ENCODE measurements at places on chromosomes 7 and 10.
A peak's percentile ranks its signal among the peaks of the same experiment; 100 is the strongest.

DNA sequence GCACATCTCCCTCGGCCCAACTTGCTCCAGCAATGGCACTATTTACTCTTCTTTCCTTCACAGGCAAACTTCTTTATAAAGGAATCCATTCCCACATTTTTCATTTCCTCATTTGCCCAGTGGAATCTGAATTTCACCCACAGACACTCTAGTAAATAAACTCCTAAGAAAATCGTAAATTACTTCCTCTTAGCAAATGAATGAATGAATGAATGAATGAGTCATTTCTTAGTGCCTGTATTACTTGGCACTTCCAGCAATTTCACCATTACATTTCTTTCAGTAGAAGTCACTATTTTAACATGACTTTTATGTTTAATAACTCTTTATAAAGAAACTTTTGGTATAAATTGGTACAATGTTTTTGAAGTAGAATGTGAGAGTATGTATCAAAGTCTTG, 55.7 kb downstream of the DDC start:
- DNase-seq: no peak

GRCh38 chr10:7445474-7446185, 34.8 kb upstream of the SFMBT2 start:
- no peak for DNase-seq

- no peak for DNase-seq
Measured at GRCh38 chr10:28367929-28368484, 65.1 kb upstream of the MPP7 start.

DNA sequence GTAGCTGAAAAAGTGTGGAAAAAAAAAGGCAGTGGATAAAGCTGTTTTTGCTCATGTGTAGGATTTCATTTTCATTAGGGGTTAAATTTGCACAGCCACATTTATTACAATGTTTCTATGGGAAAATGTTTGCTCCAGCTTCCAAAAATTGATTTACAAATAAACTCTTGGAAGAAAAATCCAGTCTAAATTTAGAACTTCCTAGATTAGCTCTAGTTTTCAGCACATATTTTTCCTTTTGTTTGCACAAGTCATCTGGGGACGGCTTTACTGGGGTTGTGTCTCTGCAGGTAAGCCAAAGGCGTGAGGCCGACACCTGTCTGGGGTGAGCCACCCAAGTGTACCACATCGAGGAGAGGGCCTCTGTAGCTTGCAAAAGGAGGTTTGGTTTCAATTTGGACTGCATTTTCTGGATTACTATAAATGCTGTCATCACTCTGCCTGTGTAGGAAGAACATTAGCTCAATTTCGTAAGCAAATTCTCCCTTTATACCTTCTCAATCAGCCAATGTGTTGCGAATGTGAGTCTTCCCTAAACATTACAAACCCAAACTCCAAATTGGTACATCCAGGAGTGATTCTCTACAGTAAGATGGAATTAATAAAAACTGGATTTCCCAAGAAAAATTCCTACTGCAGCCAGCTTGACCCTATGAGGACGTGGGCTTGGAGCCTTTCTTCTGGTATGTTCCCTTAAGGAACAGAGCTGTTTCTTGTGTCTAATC, 89.5 kb upstream of the ZNF438 start:
- no peak for DNase-seq

- peak; percentile 44 for DNase-seq
Measured at GRCh38 chr7:70042533-70042932, 444.3 kb downstream of the AUTS2 start.

GRCh38 chr10:30762620-30763019, 133.1 kb upstream of the LYZL2 start:
- DNase-seq: no peak

DNA sequence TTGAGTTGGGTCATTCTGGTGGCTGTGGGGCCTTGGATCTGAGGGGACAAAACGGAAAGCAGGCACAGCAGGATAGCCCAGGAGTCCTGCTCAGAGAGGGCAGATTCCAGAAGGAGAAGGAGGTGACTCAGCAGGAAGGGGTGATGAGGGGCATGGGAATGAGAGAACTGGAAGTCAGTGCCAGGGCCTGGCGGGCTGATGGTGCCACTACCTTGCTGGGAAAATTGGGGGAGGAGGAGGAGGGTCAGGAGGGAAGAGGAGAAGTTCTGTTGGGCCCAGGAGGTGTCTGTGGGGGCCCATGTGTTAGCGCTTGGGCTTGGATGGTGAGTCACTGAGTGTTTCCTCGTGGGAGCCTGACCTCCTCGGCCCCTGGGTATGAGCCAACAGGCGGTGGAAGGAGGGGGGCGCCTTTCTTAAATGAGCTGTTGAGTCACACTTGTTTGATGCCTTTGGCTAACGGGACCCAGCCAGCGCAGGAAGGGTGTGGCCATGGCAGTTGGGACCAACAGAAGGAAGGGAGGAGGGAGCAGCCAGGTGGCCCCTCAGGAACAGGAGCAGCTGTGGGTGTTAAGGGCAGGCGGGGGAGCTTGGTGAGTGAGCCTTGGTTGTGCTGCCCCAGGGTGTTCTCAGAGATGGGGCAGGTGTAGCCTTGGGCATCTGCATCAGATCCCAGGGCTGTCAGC, 130.0 kb upstream of the BTBD16 start:
- peak; percentile 73 for DNase-seq

DNA sequence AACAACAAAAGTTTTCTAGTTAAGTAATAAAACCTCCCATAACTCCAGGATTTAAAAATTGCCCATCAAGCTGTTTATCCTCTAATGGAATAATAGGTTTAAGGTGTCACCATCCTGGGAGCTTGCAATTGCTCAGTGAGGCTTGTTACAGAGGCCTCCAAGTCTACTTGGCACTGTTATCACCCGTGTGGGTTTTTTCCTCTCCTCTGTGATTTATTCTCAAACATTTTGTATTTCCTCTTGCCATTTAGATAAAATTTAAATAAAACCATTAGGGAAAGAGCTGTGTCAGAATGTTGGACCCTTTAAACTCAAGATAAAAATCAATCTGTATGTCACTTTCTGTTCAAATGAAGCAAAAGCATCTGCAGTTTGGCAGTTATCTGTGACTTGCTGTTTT, 202.6 kb downstream of the GALNT17 start:
- no peak for DNase-seq

All from hepatocyte (in vitro differentiated cells).